ENCODE measurements at places on chromosomes 4 and X.

DNA sequence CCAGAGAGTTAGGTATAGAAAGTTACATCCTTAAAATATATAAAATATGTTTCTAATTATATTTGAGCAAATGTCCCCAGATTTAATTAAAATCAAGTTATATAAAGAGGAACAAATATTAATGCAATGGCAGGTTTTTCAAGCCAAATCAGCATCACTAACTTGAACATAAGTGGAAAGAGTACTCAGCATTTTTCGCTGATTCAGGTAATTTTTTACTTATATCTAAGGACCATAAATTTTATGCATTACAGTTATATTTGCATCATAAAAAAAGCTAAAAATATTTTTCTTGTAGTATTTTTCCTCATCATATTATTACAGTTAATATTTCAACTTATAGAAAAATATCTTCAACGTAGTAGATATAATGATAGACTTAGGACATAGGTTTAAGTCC is 1047.4 kb downstream of the FAM133A start:
- no peak for DNase-seq

GRCh38 chr4:579543-580175 is 3.6 kb upstream of the TMEM271 start:
- no peak for DNase-seq

DNA sequence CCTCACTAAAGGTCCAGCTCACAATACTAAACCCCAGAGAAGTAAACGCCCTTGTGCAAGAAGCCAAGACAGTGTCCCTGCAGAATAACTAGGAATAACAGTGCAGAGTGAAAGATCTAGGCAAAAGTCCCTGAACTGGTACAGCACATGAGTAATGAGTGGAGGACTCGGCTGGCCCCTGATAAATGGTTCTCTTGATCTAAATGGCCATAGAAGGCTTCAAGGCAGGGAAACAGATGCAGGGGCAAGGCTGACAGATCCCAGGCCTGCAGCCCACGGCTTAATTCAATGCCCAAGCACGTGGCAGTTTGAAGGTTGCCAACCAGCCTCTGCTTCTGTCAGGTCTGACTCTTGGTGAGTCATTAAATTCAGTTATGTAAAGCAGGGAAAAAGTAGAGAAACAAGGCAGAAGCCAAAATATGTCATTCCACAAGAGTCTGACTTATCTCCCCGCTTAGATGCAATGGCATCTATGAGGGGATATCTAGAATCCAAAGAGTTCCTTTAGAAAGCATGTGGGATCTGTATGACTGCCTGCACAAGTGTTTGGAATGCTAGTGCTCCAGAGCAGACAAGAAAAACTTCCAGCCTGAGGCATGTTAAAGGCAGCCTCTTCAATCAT is 121.3 kb downstream of the PRDM5 start:
- no peak for DNase-seq

GRCh38 chrX:39335513-39336235 is 534.4 kb downstream of the MID1IP1 start:
- no peak for DNase-seq

DNA sequence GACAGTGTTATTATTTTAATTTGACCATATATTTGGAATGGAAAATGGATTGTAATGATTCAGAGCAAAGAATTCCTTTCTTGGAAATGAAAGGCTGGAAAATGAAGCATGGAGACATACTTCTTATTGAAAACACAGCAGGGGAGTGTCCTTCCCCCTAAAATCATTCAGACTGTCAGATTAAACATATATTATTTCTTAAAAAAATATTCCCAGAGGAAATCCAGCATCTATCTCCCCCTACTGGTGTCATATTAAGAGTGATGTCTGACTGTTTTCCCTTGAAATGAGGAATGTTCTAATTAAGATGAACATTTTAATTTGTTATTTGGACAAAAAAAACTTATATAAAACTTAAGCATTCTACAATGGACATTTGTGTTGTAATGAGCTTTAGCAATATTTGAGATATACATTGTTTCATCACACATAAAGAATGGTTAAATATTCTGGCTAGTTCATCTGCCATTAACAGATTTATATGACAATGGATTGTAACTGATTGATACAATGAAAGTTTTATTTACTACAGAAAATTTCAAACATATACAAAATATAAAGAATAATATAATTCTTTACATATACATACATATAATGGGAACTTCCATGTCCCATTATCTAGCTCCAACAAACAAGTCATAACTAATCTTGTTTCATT is 264.6 kb downstream of the SPRY1 start:
- DNase-seq, result no peak

DNA sequence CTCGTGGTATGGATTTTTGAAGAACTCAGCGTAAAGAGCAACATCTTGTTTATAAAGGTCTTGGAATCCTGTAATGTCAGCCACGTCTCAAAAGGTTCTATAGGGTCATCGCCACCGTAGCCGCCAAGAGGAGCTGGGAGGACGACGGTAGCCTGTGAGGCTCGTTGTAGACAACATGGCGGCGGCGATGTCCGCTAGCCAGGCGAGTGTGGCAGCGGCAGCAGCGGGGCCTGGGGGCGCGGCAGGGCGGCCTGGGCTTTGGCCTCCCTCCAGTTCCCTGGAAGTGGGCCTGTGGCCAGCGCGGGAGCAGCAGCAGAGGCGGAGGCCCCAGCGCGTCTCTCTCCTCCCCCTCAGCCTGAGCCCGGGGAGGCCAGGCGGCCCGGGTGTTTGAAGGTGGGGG is 143.5 kb upstream of the PBDC1 start:
- DNase-seq, result no peak

DNA sequence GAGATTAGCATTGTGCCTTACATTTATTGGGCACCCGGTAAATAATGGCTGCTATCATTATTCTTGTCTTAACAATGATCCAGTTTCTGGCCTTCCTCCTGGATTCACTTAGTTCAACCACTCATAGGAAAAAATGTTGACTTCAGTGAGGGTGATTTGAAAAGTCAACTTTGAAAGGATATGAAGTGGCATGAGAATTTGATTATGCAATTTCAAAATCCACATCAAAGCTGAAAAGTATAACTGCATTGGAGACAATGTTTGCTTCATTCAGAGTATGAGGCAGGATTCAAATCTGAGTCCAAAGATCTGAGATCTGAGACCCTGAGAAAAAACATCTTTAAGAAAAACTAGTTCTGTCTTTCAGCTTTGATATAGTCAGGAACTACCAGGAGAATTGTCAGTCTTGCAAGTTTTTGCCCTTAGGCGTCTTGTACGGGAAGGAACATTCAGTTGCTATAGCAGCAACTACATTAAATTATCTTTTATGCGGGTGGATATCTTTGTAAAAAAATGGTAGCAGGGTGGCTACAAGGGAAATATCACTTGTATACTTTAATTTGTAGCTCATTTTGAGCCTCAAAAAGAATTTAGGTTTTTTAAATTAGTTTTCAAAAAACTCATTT is 587.5 kb upstream of the LCORL start:
- no peak for DNase-seq

- DNase-seq, result no peak
These were observed 31.2 kb downstream of the USP38 start for GRCh38 chr4:143215873-143216272.

GRCh38 chr4:123777373-123777772 is 380.8 kb downstream of the SPRY1 start:
- DNase-seq, result no peak

DNA sequence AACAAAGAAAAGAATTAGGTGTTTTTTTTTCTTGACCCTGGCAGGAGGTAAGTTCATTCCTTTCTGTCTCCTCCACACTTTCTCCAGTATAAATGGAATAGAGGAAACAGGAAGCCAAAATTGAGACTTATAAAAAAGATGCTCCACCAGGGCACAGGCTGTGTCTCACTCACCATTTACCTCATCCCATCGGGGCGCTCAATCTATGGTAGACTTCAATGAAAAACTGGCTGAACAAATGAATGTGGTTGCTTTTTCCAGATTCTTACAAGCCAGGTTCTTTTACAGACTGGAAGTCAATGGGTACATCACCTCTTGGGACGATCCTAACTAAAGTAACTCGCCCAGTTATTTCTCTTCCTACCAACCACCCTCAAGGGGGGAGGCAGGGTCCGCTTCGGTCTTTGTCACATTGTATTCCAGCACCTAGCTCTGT is 685 bp downstream of the COMMD8 start:
- no peak for DNase-seq

GRCh38 chr4:44231006-44231405 is 217.6 kb downstream of the KCTD8 start:
- DNase-seq, result no peak

GRCh38 chr4:153591441-153591840 is 92.6 kb upstream of the TLR2 start:
- no peak for DNase-seq

DNA sequence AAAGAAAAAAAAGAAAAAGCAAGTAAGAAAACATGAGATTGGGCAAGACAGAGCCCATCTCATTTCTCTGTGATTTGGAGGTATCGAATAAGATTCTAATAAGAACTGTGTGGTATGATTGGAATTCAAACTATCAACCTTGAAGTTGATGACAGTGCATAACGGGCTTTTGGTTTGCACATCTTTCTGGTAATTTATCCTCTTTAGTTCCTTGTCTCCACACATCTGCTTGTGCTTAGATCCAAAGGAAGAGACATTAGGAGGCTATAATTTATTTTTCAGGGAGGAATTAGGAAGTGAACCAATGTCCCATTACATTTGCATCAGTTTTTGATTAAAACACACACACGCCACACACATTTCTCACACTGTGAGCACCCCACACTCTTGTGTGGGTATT is 149.9 kb downstream of the ARSF start:
- DNase-seq, result no peak

All from activated CD4-positive, alpha-beta T cell treated with anti-CD3 and anti-CD28 coated beads for 1 hour (primary cell).